ENCODE measurements at places on chromosomes 13 and 19.

DNA sequence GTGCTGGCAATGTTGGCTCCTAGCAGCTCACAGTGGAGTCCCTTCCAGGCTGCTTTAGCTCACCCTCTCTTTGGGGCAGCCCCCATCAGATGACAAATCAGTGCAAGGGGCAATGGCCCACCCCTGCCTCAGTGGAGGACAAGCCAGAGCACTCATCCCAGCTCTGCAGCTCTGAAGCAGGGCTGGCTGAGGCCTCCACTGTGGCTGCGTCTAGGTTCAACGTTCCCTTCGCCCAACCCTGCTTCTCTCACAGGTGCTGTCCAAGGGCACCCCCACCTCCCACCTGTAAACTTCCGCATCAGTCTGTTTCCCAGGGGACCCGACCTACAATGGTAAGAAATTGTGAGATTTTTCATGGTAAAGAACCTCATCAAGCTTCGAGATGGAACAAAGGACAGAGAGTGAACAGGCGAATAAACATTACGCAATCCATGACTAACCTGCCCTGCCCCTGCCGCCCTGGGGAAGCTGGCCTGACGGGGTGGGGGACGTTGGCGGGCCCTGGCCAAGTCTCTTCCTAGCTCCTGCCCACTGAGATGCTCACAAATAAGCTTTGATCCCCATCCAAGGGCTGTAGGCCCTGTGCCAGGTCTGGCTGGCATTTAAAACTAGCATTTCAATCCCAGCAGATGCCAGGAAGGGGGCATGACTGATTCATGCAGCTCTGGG, 40.5 kb downstream of the DZIP1 start:
- DNase-seq: no peak

- no peak for DNase-seq
Measured at GRCh38 chr13:75932636-75933035, 296.5 kb downstream of the LMO7 start.

GRCh38 chr19:51387924-51388389, at the start of gene LIM2:
TSS of gene LIM2 (minus strand) at chr19:51387974. CDS start at chr19:51387443, 531 bp downstream.
- no peak for DNase-seq

DNA sequence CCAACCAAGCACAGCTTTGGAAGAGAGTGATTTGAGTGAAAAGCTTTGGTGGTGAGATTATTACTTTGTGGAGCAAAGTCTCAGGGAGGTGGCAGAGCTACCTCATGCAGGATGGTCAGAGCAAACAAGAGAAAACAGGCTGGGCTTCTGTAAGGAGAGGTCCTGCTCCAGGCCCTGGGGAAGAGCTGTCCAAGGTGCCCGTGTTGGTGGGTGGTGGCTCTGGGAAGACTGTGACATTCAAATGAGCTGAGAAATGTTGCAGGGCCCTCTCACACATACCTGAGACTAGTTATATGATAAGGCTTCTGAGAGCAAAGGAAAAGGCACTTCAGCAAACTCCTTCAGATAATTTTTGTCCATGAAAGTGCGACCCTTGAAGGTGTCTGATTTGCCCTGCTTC, 205.5 kb upstream of the SOX21 start:
- no peak for DNase-seq

GRCh38 chr13:20666948-20667347, 36.6 kb upstream of the IL17D start:
- no peak for DNase-seq

GRCh38 chr13:30619731-30620130, 2.0 kb downstream of the USPL1 start:
- DNase-seq: no peak

GRCh38 chr13:110424569-110425443, 117.7 kb downstream of the COL4A2 start:
- no peak for DNase-seq

- no peak for DNase-seq
Measured at GRCh38 chr13:34587576-34587975, 354.5 kb upstream of the NBEA start.

GRCh38 chr13:113002206-113002912, 33.3 kb downstream of the MCF2L start:
- no peak for DNase-seq

DNA sequence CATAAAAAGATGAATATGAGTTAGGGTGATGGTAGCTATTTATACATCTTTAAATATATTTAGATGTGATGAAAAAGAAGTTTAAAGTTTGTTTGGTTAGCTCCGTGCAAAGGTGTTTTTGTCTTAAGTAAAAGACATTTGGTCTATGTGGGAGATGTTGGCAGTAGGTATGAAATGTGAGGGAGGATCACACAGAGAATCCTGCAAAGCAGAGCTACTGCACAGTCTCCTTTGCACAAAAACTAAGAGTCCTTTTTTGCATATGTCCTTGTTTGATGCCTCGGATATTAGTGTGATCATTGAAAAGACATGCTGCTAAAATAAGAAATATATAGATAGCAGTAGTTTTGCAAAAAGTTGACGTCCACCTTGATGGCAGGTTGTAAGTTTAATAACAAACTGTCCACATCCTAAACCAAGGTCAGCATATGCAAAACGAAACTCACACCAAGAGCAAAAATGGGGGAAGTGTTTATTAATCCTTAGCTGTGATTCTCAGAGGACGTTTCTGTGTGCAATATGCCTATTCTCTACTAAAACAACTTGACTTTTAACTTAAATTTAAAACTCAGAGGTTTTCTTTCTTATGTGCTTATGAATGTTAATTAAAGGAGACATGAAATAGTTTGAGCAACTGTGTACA, 870.1 kb downstream of the PCDH9 start:
- DNase-seq: no peak

- DNase-seq: no peak
Measured at GRCh38 chr13:106129273-106129672, 406.2 kb downstream of the EFNB2 start.

DNA sequence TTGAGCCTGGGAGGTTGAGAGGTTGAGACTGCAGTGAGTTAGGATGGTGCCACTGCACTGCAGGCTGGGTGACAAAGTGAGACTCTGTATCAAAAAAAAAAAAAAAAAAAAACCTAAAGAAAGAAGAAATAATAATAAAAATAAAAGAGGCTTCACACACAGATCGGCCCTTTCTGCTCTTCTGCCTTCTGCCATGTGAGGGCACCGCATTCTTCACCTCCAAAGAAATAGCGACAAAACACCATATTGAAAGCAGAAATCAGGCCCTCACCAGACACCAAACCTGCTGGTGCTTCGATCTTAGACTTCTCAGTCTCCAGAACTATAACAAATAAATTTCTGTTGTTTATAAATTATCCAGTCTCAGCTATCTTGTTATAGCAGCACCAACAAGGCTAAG, 3.0 kb downstream of the ZNF649 start:
- DNase-seq: no peak

GRCh38 chr13:110616103-110617101, 1.1 kb downstream of the NAXD start:
- no peak for DNase-seq

GRCh38 chr13:49833402-49833801, 40.9 kb upstream of the KPNA3 start:
- no peak for DNase-seq

DNA sequence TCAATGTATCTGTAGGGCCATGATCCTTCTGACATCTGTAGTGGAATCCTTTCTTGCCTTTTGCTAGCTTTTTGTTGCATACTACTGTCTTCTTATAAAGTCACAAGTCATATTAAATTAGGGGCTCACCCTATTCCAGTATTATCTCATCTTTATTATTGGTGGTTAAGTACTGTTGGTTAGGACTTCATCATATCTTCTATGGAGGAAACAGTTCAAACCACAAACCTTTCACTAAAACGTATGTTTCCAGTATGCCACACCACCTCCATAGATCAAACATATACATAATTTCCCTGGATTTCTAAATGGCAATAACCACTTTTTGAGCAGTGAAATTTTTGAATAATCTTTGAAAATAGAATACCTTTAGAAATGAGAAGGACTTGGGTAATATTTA, 62.8 kb upstream of the PCDH9 start:
- no peak for DNase-seq

DNA sequence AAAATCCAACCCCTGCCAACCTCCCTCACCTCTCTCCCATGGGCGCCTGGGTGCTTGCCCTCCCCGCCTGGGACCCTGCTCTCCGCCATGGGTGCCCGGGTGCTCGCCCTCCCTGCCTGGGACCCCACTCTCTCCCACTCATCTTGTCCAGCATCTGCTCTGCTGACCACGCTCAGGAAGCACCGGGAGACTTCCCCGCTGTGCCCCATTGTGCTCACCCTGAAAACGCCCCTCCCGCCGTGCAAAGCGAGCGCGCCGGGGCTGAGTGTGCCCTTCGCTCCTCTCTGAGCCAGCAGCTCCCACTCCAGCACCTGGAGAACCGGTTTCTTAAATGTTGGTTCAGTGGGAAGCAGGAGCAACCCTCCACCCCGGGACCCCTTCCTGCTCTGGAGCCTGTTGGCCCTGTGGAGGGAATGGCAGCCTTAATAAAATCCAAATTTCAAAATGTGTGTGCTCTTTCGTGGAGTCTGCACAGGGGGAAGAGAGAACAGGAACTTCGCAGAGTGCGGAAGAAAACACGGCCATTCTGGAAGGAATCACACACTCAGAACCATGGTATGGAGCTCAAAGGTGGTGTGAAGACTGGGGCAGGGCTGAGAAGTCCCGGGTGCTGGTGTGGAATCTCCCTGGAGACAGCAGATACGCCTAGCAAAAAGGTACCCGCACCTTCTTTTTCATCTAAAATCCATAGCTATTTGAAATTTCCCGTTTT, 23.1 kb upstream of the CDC16 start:
- no peak for DNase-seq

GRCh38 chr19:9972103-9972502, 35.8 kb upstream of the OLFM2 start:
- no peak for DNase-seq

DNA sequence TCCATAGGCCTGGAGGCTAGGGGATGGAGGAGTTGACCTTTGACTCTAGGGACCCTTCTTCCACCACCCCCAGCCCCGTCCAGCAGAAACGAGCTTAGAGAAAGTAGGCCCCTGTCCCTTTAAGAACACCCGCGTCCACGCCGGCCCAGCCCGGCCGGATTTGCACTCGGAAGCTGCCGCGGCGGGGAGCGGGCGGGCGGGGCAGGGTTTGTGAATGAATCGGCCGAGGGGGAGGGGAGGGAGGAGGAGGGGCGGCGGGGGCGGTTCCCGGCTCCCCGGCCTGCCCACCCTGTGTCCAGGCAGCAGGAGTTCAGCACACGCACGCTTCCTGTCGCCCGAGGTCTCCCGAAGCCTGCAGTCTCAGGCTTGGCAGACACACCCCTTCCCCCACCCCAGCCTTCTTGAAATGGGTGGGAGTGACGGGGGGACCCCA, 1.5 kb downstream of the UNC13A start:
- no peak for DNase-seq

GRCh38 chr13:48258430-48258829, 25.4 kb downstream of the ITM2B start:
- DNase-seq: no peak

- DNase-seq: no peak
Measured at GRCh38 chr13:22625691-22626090, 555.1 kb upstream of the SGCG start.
